Naive thymus-derived CD4-positive, alpha-beta T cell (primary cell): ENCODE measurements at places on chromosomes 16 and 17.

DNA sequence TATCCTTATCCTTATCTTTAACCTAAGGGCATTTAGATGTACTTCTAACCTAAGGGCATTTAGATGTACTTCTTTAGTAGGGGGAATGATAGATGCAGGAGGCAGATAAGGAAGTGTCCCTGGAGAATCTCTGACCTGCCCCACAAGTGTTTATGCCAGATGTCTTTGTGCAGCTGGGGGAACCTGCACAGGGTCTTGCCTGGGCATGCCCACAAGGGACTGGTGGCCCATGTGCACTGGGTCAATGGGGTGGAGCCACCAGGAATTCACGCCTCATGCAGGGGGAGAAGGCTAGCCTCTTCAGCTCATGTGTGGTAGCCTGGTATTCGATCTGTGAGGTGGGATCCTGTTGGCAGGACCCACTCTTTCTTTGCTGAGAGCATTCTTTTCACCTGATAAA, 38.0 kb downstream of the CA10 start:
- DNase-seq: no peak
- H3K4me3 ChIP-seq: no peak overlapping the region
- H3K4me1 ChIP-seq: no peaks in the 10 kb centered on the region
- H3K36me3 ChIP-seq: no peaks in the 10 kb centered on the region
- no peak overlapping the region for H3K27ac ChIP-seq

DNA sequence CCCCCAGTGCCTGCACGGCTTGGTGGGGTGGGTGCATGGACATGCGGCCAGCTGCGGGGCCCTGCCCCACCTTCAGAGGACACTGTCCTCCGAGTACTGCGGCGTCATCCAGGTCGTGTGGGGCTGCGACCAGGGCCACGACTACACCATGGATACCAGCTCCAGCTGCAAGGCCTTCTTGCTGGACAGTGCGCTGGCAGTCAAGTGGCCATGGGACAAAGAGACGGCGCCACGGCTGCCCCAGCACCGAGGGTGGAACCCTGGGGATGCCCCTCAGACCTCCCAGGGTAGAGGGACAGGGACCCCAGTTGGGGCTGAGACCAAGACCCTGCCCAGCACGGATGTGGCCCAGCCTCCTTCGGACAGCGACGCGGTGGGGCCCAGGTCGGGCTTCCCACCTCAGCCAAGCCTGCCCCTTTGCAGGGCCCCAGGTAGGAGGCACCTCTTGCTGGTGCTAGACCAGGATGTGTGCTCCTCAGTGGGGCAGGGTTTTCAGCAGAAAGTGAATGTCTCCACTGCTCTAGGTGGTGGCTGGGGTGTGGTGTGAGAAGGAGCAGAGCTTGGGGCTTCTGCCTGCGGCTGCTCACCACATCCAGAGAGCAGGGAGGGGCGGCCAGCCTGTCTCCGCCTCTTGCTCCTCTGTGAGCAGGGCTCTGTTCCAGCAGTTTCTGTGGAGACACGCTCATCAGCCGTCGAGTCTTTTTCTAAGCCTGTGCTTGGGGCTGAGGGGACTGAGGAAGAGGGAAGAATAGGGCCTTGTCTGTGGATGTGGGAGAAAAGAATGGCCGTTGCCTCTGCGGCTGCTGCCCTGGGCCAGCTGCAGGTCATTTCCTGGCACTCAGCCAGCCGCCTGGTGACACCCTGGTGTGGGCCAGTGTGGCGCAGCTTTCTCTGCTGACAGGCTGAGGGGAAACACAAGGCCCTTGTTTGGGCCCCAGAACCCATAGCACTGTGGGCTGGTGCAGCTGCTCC, 2.2 kb downstream of the ZNF276 start:
- peak overlapping the region; percentile 89 for H3K27ac ChIP-seq
- H3K27me3 ChIP-seq: no peaks in the 10 kb centered on the region
- H3K4me1 ChIP-seq: peaks cover 56% of the 10 kb centered on the region
- H3K36me3 ChIP-seq: peaks cover 45% of the 10 kb centered on the region

DNA sequence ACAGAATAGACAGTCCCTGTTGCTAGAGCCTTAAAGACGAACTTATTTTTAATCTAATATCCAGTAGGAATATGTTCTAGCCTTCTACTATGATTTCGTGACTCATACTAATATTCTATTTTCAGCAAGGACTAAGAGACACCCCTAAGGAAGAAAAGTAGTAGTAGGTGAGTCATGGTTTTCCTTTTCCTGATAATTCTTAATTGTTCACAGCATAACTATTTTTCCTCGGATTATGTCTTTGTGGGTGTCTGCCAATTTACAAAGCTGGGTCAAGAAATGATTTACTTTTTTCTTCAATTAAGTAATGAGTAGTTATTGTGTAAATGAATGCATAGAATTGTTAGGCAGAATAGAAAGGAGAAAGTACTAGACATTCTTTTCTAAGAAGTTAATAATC, 292.2 kb downstream of the TOX3 start:
- H3K27me3 ChIP-seq: no peaks in the 10 kb centered on the region
- no peaks in the 10 kb centered on the region for H3K4me1 ChIP-seq
- no peaks in the 10 kb centered on the region for H3K36me3 ChIP-seq
- H3K4me3 ChIP-seq: no peak overlapping the region

DNA sequence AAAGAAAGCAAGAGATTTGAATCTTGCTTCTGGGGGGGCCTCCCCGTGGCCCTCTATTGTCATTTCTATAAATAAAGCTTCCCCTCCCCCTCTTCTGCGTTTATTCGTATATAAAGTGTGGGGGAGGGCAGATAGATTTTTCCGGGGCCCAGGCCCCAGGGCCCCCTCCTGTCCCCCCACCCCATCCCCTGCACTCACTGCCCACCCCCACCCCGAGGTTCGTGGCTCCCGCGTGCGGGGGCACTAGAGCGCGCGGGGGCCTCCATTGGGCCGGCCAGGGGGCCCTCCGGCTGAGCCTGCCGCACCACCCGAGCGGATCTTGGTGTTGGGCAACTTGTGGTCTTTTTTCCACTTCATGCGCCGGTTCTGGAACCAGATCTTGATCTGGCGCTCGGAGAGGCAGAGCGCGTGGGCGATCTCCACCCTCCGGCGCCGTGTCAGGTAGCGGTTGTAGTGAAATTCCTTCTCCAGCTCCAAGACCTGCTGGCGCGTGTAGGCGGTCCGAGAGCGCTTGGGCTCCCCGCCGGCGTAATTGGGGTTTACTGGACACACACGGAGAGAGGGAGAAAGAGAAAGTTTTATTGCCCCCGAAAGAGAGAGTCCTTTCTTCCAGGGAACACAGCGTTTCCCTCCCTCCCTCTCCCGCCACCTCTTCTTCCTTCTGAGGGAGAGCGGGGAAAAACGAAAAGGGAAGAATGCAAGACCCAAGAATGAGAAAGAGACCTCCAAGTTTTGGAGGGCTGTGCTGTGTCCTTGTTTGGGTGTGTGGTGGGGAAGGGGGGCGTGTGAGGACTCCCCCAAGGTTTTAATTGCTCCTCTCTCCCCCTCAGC, 1.5 kb downstream of the HOXB4 start:
- H3K36me3 ChIP-seq: no peaks in the 10 kb centered on the region
- H3K4me1 ChIP-seq: peaks cover 15% of the 10 kb centered on the region
- H3K27ac ChIP-seq: no peak overlapping the region
- peaks cover 31% of the 10 kb centered on the region for H3K27me3 ChIP-seq

DNA sequence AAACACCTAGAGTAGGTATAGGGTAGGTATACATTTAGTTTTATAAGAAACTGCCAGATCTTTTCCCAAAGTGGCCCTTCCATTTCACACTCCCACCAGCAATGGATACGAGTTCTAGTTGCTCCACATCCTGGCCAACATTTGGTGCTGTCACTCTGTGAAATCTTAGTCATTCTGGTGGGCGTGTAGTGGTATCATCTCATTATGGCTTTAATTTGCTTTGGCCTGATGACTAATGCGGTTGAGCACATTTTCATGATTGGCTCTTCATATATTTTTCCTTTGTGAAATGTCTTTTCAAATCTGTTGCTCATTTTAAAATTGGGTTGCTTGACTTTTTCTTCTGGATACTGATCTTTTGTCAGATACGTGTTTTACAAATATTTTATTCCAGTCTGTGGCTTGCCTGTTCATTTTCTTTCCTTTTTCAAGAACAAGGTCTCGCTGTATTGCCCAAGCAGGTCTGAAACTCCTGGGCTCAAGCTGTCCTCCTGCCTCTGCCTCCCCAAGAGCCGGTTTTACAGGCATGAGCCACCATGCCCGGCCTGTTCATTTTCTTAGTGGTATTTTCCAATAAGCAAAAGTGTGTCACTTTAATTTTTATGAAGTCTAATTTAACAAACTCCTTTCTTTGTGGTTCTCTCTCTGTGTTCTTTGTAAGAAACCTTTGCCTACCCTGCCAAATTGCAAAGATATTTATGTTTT, 192.4 kb downstream of the SEC14L1 start:
- peak overlapping the region; percentile 10 for H3K4me3 ChIP-seq
- H3K36me3 ChIP-seq: no peaks in the 10 kb centered on the region
- no peak for DNase-seq
- peaks cover 24% of the 10 kb centered on the region for H3K4me1 ChIP-seq
- no peaks in the 10 kb centered on the region for H3K27me3 ChIP-seq

GRCh38 chr16:65500007-65500406, 378.1 kb upstream of the CDH11 start:
- H3K4me1 ChIP-seq: no peaks in the 10 kb centered on the region
- no peak overlapping the region for H3K4me3 ChIP-seq
- no peaks in the 10 kb centered on the region for H3K27me3 ChIP-seq
- no peak overlapping the region for H3K27ac ChIP-seq
- no peak for DNase-seq

GRCh38 chr16:526181-527014, 1.1 kb upstream of the CAPN15 start:
- no peaks in the 10 kb centered on the region for H3K36me3 ChIP-seq
- H3K27ac ChIP-seq: peak overlapping the region; percentile 97
- no peaks in the 10 kb centered on the region for H3K27me3 ChIP-seq
- H3K4me3 ChIP-seq: peak overlapping the region; percentile 78
- DNase-seq: peak; percentile 29
- peaks cover 26% of the 10 kb centered on the region for H3K4me1 ChIP-seq

DNA sequence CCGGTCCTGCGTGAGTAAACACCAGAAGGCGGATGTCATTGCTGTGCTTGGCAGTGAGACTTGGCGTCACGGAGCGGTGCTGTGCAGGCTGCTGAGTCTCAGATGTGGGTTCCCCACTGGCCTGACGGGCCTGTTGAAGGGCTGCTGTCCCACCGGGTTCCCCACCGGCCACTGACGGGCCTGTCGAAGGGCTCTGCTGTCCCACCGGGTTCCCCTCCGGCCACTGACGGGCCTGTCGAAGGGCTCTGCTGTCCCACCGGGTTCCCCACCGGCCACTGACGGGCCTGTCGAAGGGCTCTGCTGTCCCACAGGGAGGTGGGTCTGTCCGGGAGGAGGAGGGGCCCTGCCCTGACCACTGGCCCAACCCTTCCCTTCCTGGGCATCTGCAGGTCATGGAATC, 2.8 kb downstream of the HGS start:
- peaks cover 64% of the 10 kb centered on the region for H3K36me3 ChIP-seq
- H3K27me3 ChIP-seq: no peaks in the 10 kb centered on the region
- DNase-seq: no peak
- H3K4me1 ChIP-seq: peaks cover 24% of the 10 kb centered on the region
- H3K4me3 ChIP-seq: no peak overlapping the region

DNA sequence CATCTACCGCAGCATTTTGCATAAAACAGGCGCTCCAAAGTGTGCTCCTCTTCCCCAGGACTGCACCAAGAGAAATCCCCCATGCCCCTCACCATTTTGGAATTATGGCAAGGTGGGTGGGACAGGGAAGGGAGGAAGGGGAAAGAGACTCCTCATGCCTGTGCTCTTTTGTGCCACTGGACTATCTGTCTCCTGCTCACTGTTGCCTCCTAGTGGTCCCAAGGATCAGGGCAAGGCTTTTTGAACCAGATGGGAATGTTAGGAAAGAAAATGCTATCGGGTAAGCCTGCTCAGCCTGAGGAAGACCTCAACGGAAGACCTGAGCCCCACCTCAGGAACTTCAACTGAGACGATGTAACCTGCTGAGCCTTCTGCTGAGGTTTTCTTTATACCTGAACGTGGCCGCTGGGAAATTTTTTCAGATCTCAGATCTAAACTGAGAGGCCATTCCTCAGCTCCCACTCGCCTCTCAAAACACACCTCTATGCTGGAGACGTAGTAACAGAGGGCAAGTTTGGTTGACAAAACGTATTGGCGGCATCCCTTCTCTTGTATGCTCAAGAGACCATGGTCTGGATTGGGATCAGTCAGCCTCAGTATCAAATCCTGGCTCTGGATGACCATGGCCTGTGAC, 58.3 kb downstream of the SPACA3 start:
- H3K4me3 ChIP-seq: no peak overlapping the region
- H3K27me3 ChIP-seq: no peaks in the 10 kb centered on the region
- peak; percentile 32 for DNase-seq
- H3K27ac ChIP-seq: no peak overlapping the region

DNA sequence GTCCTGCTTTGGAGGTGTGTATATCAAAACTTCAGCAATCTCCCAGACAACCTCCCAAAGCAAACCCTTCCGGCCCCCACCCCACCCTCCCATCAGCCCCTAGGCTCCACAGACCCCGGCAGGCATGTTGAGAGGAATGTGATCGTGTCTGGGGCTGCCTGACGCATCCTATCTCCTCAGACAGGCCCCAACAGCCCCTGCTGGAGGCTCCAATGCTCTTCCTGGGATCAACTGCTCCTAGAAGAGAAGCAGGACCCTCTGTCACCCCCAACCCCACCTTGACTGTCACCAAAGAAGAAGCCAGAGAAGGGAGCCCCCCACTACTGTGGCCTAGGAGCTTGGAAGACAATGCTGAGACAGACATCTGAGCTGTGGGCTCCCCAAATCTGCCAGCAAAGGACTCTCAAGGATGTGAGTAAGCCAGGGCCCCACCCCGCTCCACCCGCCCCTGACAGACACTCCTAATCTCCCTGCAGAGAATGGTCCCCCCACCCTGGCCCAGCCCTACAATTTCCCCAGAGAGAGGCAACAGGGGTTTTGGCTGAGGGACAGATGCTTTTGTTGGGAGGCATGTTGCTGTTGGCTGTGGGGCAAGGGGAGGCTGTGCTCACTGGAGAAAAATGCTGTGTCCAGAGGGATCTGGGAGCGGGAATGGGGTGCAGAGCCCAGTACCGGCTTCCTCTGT, 1.6 kb upstream of the KRT14 start:
- no peak overlapping the region for H3K27ac ChIP-seq
- no peak for DNase-seq
- H3K4me1 ChIP-seq: no peaks in the 10 kb centered on the region
- no peaks in the 10 kb centered on the region for H3K36me3 ChIP-seq
- no peaks in the 10 kb centered on the region for H3K27me3 ChIP-seq

- no peak for DNase-seq
- no peak overlapping the region for H3K4me3 ChIP-seq
- no peak overlapping the region for H3K27ac ChIP-seq
- no peaks in the 10 kb centered on the region for H3K36me3 ChIP-seq
- H3K4me1 ChIP-seq: no peaks in the 10 kb centered on the region
These were observed 5.9 kb downstream of the CHMP6 start for GRCh38 chr17:80997424-80998117.

- H3K36me3 ChIP-seq: no peaks in the 10 kb centered on the region
- H3K27ac ChIP-seq: no peak overlapping the region
- no peaks in the 10 kb centered on the region for H3K27me3 ChIP-seq
- no peak for DNase-seq
These were observed 32.1 kb upstream of the LONP2 start for GRCh38 chr16:48212033-48212432.

DNA sequence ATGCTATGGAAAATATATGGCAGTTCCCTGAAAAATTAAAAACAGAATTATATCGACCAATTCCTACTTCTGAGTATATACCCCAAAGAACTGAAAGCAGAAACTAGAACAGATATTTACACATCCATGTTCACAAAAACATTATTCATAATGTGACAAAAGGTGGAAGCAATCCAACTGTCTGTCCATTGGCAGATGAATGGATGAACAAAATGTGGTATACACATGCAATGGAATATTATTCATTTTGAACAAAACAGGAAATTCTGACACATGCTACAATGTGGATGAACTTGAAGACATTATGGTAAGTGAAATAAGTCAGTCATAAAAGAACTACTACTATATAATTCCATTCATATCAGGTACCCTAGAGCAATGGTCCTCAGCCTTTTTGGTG, 263.5 kb upstream of the AXIN2 start:
- H3K4me3 ChIP-seq: no peak overlapping the region
- DNase-seq: no peak
- no peaks in the 10 kb centered on the region for H3K4me1 ChIP-seq
- H3K36me3 ChIP-seq: no peaks in the 10 kb centered on the region
